Stimulated activated CD8-positive, alpha-beta memory T cell treated with anti-CD3 and anti-CD28 coated beads, Interleukin-7, amount 100 ng/mL, for 1 hour (primary cell): ENCODE measurements at places on chromosomes 3 and 15.

GRCh38 chr3:43155464-43156121 lies 49.7 kb upstream of the POMGNT2 start:
- no peak for DNase-seq

DNA sequence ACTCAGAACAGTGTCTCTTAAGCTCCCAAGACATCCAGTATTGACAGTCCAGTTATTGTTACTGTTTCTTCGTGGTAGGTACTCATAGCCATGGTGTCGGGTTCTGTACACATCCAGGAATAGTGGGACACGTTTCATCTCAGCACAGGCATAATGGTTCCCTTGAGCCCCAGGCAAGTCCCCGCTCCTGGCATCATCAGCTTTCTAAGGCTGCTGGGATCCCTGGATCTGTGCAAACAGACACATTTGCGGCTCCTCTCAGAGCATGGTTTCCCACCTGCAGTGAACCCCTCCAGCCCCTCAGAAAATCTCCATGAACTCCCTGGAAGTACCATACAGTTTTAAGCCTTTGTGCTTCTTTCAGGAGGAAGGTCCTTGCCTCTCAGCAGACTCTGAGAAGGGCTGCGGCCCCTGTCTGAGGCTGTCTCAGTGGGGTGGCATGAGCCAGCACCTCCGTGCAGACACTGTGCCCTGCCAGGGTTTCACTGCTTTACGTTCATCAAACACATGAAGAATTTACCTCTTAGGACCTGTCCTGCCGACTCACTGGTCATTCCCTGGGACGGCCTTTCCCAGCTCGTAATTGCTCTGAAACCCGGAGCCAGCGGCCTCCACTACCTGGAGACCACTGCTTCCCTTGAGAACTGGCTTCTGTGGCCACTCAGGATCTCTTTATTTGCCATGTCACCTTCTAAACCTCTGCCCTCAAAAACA lies 124.9 kb downstream of the LRRK1 start:
- DNase-seq, result no peak

- peak; percentile 8 for DNase-seq
These were observed 744 bp upstream of the ALDH1A2 start for GRCh38 chr15:58066042-58066867.

- no peak for DNase-seq
These were observed 84.2 kb upstream of the CTNNB1 start for GRCh38 chr3:41115069-41115468.

- DNase-seq, result no peak
These were observed 149.0 kb downstream of the SERPINI1 start for GRCh38 chr3:167884481-167884880.

- DNase-seq, result no peak
These were observed 37.8 kb downstream of the MAP4 start for GRCh38 chr3:47978386-47978785.

DNA sequence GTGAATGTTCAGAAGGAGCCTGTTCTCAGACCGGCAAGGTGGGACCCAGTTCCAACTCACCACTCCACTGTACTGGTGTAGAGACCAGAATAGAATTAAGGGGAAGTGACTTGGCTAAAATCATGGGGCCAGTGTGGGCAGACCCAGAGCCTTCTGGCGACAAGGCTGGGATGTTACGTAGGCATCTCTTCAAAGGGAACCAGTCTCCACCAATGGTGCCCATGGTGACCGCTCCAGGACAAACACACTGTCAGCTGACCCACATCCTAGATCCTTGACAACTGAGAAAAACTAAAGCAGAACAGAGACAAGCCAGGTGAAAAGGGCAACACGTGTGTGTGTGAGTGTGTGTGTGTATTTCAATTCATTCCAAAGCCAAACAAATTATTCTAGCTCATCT lies 321.7 kb upstream of the FRG2C start:
- no peak for DNase-seq

- DNase-seq, result no peak
These were observed 878 bp downstream of the DYNC1LI1 start for GRCh38 chr3:32569540-32570420.

DNA sequence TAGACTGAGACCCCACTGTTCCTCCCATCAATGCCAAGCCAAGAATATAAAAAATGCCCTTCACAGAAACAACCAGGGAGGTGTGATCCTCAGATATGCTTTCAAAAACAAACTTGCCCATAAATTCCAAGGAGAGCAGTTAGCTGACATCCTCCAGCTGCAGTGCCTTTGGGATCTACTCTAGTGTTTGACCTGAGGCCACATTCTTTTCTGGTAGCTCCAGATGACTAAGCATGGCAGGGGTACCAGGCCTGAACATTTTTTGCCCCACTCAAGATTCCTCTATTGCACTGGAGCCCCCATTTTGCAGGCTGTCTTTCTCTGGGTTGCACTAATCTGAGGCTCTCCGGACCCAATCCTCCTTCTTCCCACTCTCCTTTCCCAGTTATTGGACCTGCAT lies 27.9 kb upstream of the ACP3 start:
- no peak for DNase-seq

DNA sequence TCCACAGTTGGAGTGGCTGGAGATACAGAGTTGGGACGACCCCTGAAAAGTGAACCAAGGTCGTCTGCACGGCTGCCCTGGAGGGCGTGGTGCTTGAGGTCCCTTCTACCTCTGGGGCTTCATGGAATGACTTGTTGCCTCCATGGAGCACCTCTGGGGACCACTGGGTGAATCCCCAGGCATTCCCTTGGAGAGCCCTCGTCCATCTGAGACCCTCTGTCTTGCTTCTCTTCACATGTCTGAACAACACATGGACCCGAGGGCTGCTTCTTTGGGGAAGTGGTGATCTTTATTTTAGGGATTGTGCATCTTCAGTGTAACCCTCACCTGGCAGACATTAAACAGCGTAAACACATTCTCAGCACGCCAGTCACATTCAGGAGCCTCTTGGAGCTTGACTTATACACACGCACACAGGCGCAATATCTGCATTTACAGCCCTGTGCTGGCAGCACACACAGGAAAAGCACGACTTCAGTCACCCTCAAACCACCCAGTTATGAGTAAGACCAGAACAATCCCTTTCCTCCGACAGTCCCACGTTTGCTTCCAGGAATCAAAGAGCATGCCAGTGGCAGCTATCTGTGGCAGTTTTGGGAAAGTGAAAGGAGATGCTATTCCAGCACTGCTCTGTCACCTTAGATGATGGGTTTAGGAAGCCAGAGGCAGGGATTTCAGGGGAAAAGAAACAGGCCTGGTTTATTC lies 12.6 kb downstream of the FAM107A start:
- DNase-seq, result no peak

DNA sequence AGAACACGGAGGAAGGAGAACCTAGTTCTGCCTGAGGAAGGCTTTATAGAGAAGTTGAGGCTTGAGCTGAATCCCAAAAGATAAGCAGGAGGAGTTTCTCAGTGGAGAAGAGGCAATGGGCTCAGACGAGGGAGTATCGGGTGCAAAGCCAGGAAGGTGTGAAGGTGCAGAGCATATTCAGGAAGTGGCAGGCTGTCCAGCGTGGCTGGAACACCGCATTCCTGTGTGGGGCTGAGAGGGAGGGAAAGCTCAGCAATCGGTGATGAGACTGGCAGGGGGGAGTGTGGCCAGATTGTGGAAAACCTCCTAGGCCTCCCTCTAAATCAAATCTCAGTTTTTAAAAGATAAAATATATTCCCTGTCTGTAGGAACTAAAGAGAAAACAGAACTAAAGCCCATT lies 63.0 kb downstream of the ARHGAP31 start:
- DNase-seq, result no peak

GRCh38 chr3:194206320-194206719 lies 70.4 kb downstream of the HES1 start:
- no peak for DNase-seq

DNA sequence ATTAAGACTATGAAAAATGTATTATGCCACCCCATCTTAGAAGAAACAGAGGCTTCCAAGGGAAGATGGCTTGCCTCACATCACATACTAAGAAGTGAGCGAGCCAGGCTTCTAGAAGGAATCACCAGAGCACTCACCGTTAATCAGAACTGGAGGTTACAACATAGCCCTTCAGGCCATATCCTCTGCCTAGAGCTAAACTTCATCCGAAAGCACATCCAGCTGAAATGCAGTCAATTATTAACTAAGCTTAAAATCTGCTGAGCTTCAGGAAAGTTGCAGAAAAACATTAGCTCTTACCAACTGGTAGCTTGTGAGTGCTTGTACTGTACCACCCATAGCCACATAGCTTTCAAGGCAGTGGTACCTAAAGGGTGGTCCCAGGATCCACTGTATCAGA lies 483.2 kb downstream of the TBL1XR1 start:
- DNase-seq, result no peak

GRCh38 chr15:20358779-20359414 lies 182.7 kb downstream of the GOLGA6L6 start:
- DNase-seq, result no peak
